ENCODE measurements at places on chromosomes 13 and 19.

GRCh38 chr13:97855570-97856303 lies 97.7 kb upstream of the IPO5 start:
- peak; percentile 74 for DNase-seq

DNA sequence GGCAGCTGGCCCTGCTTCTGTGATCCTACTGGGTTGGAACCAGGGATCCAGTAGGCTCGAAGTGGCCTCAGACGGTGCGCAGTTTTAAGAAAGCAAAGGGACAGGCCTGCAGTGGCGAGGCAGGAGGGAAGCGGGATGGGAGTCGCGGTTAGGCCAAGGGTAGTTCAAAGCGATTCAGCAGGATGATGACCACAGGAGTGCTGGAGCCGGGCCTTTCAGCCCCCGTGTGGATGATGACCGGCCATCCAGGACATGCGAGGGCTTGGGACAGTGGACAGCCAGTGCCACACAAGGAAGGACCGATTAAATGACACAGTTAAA lies 854 bp downstream of the RNASEH2B start:
- peak; percentile 5 for DNase-seq

GRCh38 chr13:99864627-99864990 lies 107.0 kb downstream of the ZIC5 start:
- no peak for DNase-seq

GRCh38 chr19:35404879-35405622 lies 34.2 kb downstream of the GPR42 start:
- DNase-seq, result peak; percentile 97

DNA sequence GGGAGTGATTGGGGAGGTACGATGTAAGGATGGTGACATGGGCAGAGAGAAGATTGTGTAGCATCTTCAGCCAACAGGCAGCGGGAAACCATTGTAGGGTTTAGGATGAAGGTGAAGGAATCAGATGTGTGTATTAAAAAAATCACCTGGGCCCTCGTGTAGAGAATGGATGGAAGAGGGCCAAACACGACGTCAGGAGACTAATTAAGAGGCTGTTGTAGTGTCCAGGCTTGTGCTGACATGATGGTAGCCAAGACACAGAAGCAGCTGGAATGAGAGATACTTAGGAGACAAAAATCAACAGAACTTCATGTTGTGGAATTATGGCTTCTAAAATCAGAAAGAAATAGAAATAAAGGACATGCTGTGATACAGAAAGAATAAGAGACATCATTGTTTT lies 41.2 kb upstream of the ARGLU1 start:
- no peak for DNase-seq

DNA sequence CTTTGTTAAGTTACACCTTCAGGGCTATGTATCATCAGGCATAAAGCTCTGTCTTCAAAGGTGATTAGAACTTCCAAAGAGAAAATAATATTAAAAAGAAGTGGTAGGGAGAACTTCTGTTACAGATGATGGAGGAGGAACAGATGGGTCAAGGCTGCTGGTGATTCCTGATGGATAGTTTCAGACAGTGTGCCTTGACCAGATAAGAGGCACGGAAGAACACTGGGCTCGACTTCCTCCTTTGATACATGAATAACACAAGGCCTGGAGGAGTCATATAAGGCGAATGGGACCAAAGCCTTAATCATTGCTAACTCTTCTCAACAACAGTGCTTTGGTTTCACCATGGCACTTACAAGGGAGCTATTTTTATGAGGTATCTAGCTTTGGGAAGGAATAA lies 128.1 kb upstream of the RXFP2 start:
- DNase-seq, result no peak

GRCh38 chr13:36445278-36445677 lies 13.0 kb downstream of the CCNA1 start:
- DNase-seq, result no peak

DNA sequence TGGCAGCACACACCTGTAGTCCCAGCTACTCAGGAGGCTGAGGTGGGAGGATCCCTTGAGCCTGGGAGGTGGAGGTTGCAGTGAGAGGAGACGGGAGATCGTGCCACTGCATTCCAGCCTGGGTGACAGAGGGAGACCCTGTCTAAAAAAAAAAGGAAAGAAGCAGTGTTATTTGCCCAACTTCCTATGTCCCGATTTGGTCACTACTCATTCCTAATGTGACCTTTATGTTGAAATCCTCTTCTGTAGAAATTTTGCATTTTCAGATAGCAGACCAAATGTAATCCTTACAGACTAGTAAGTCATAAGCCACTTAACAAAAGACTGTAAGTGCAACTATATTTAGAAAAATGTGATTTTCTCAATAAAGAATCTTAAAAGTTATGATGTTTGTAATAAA lies 18.2 kb upstream of the STK24 start:
- no peak for DNase-seq

DNA sequence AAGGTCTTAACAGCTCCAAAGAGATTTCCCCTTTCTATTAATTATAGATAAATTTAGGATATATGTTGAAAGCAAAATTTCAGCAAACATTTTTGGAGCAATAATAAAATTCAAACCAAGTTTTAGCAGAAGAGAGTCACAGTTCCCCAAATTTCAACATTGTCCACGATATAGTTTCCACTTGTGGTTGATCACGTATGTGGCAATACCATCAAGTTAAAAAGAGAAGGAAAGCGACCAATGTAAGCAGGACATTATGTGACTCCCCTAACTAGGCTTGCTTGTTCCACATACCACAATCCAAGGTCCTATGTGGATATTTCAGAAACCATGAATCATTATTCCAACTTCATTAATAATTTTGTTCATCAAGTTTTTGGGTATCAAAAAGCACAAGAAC lies 52.8 kb downstream of the ELF1 start:
- DNase-seq, result no peak

DNA sequence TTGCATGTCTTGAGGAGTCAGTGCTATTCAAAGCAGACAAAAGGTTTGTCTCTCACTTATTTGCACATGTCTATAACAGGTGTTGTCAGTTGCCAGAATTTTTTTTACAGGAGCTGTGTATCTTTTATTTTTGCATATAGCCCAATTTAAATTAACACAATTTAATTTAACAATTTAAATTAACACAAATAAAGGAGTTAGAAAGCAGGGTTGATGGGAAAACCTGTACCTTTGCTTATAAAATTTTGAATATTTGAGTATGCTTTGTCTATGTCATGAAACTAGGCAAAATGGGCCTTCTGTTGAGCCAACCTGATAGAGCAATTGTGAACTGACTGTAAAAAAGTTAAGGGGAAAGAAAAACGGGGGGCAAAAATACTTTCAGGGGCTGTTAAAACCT lies 78.0 kb downstream of the MAP4K1 start:
- DNase-seq, result no peak

GRCh38 chr13:42075517-42075916 lies 27.1 kb downstream of the DGKH start:
- no peak for DNase-seq

GRCh38 chr19:15107061-15108010 lies at the start of gene SYDE1:
SYDE1 (plus strand) TSS chr19:15107401; CDS start chr19:15107434, 33 bp downstream.
- peak; percentile 69 for DNase-seq

DNA sequence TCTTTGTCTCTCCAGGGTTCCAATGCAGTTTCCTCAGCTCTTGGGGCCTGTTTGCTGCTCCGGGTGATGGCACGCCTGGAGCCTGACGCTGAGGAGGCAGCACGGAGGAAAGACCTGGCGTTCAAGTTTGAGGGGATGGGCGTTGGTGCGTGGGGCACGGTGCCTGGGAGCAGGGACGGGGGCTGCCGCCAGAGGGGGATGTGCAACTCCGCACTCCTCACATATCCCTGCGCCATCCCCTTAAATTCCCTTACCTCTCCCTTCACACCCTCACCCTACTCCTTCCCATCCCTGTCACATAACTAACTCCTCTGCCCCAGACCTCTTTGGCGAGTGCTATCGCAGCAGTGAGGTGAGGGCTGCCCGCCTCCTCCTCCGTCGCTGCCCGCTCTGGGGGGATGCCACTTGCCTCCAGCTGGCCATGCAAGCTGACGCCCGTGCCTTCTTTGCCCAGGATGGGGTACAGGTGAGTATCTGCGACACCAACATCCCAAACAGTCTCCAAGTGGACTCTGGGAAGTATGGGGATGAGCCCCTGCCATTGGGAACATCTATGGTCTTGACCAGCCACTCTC lies 31.1 kb downstream of the TRPM4 start:
- DNase-seq, result no peak

GRCh38 chr13:38657191-38657590 lies 29.7 kb upstream of the FREM2 start:
- no peak for DNase-seq

DNA sequence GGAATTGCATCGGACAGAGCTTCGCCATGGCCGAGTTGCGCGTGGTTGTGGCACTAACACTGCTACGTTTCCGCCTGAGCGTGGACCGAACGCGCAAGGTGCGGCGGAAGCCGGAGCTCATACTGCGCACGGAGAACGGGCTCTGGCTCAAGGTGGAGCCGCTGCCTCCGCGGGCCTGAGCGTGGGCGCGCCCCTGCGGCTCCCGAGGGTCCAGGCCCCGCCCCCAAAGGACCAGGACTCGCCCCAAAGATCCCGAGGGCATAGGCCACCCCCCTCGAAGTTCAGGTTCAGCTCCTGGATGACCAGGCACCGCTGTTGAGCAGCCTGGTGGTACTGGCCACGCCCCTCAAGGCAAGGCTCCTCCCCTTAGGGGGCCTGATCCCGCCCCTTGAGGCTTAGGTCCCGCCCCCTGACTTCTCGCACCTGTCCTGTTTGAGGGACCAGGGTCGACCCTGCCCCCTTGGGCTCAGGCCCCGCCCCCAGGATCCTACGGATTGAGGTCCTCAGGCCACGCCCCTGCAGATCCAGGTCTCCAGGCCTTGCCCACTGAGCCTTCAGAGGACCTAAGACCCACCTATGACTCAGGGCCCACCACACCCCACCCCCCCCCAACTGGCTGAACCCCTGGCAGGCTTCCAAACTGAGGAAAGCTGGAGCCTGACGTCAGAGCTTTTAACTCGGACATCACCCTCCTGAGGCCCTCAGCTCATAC lies 43.1 kb downstream of the CYP4F22 start:
- DNase-seq, result no peak

- DNase-seq, result no peak
These were observed 2.0 kb downstream of the GRAMD1A start for GRCh38 chr19:35002037-35002535.

GRCh38 chr19:49014123-49014869 lies 2.6 kb downstream of the LHB start:
- no peak for DNase-seq

DNA sequence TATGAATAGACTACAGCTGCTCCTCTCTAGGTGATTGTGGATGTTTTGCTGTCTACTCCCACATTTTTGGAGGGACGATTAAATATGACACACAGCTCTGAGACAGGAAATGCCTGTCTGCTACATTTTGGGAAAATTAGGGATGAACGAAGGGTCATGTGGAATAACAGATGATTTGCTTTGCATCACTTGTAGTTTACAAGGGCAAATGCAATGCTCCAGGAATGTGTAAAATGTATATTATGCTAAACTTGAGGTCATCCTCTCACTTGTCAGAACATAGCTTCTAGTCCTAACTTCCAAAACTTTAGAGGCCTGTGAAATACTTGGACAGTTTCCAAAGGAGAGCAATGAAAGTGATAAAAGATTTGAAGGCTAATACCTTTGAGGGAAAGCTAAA lies 284.2 kb upstream of the DACH1 start:
- DNase-seq, result peak; percentile 70

DNA sequence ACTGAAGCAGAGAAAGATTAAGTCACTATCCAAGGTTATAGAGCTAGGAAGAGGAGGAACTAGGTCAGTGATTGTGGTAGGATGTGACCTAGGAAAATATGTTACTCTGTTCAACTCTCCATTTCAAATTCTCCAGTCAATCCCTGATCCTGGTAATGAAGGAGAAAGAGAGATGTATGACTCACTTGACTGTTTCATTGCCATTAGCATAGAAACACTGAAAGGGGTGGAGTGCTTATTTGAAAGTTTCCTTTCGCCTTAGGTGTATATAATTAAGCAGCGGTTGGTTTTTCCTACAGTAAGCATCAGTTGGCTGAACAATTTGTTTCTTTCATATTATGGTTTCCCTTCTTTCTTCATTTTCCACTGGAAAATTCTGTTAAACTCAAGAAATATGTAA lies 198.1 kb upstream of the CSNK1A1L start:
- no peak for DNase-seq

- peak; percentile 94 for DNase-seq
These were observed 12.9 kb downstream of the CFD start for GRCh38 chr19:872266-872951.

DNA sequence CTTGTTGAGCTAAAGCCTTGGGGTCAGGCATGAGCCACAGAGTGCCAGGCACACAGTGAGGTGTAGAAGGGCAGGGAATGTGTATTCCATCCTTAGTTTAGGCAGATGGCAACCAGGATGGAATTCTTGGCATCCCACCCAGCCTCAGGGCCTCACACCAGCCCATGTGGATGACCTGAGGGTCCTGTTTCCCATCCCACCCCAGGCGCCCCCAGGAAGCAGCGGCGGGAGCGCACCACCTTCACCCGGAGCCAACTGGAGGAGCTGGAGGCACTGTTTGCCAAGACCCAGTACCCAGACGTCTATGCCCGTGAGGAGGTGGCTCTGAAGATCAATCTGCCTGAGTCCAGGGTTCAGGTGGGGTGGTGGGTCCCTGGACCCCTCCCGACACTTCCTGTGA lies 14.3 kb downstream of the CRX start:
- no peak for DNase-seq

- no peak for DNase-seq
These were observed 2.0 kb downstream of the RNF113B start for GRCh38 chr13:98175043-98175442.

- DNase-seq, result no peak
These were observed 35.5 kb upstream of the LPAR6 start for GRCh38 chr13:48448285-48448958.

DNA sequence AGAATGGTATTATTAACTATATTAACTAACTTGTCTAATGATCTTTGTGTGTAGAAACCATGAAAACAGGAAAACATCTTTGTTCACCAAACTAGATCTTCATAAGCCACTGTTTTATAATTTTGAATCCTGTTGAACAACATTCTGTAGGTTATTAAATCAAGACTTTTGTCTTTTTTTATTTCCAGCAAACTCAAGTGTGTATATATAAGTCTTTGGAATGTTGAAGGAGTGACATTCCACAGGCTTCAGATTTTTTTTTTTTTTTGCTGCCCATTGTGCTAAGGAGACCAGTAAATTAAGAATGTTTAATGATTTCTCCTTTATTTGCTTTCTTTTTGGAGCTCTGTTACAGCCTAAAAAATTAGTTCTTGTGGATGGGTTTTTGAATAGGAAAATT lies 89.6 kb downstream of the LMO7 start:
- no peak for DNase-seq

- DNase-seq, result peak; percentile 93
These were observed 8.5 kb upstream of the LILRB3 start for GRCh38 chr19:54231077-54231931.

GRCh38 chr13:95603887-95604555 lies 40.5 kb downstream of the DZIP1 start:
- DNase-seq, result peak; percentile 52

GRCh38 chr13:39259371-39260140 lies 221.3 kb downstream of the NHLRC3 start:
- no peak for DNase-seq

GRCh38 chr13:108083056-108083455 lies 132.3 kb downstream of the LIG4 start:
- peak; percentile 33 for DNase-seq
